ENCODE measurements at places on chromosomes 3 and 15.

- no peak for DNase-seq
These were observed 1036.3 kb downstream of the TBL1XR1 start for GRCh38 chr3:176160997-176161396.

GRCh38 chr15:38895326-38896255 is 331.0 kb upstream of the RASGRP1 start:
- no peak for DNase-seq

DNA sequence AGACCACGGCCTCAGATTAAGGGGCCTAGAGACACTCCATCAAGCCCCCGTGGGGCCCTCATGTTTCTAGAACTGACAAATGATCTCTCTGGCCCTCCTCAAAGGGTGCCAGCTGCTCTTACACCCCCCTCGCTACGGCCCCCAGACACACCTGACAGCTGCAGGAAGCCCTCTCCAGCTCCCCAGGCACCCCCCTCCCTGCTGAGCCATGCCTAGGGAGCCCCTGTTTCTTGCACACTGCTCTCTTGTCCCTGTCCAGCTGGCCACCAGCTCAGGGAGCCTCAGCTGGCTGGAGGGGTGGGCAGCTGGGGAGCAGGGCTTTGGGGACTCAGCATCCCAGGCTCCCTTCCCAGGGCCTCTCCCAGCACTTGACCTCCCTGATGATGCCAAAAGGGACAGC is 14.8 kb downstream of the TNK2 start:
- peak; percentile 71 for DNase-seq

GRCh38 chr15:77312523-77312922 is 107.4 kb downstream of the PEAK1 start:
- DNase-seq: no peak

DNA sequence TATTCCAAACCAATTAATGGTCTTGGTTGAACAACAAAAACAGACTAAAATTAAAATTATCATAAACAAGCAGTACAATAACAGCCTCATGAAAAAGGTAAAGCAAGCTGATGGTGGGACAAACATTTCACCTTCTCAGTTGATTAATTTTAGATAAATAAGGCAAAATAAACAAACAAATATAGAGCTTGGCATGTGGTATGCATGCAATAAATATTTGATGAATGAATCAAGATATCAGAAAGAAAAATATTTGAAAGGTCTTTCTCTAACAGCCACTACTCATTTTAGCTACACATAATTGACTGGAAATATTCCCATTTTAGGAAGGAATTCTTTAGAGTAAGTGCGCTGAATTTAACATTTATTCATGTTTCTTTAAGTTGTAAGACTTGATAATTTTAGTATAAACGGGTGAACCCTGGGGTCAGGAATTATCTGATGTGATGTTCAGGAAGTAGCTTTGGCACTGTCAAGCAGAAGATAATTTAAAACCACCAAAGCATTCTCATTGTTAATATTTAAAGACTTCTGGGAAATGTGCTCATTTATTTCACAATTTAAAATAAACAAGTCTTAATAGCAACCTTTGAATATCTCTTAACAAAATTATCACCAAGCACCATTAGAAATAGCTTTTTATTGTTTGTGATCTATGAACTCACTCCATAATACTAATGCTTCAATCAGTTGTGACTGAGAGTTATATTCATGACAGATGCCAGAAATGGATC is 372.3 kb upstream of the TGFBR2 start:
- no peak for DNase-seq

DNA sequence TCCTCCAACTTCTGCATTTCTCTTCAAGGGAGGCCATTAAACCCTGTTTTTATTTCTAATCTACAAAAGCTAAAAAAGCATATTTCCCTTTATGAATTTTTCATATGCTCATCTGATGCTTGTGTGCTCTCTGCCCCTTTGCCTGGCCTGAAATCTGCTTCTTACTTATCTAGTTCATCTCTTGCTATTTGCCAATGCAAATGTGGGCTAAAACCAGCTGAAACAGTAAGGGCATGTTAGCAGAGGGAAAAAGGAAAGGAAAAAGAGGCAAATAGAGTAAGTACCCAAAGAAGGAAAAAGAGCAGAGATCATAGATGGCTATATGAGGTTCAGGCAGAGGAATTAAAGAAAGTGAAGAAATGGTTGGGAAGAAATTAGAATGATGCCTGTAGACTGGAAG is 185.2 kb downstream of the CNTN4 start:
- DNase-seq: no peak

- no peak for DNase-seq
These were observed 435.2 kb upstream of the SUCLG2 start for GRCh38 chr3:68089572-68090011.

Data from right hindlimb (tissue), 1 donor.